Activated gamma-delta T cell (primary cell): ENCODE measurements at places on chromosomes 13 and 19.

DNA sequence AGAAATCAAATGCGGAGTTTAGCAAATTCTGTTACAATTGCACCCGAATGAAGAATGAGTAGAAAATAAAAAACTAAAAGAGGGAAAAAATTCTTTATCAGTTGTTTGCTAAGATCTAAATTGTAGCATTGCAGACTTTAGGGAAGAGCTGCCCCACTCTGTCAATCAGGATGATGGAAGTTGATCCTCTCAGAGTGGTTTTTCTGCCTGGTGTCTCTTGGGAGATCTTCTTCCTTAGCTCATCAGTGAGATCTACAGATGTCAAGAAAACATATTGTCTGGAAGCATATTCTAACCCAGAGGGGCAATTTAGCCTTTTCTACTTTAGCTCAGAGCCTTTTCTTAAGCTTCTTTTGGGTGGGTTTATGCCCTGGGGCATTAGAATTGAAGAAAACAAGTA lies 223.2 kb upstream of the PCDH17 start:
- DNase-seq: no peak

GRCh38 chr19:45139286-45140143 lies 21.3 kb downstream of the NKPD1 start:
- no peak for DNase-seq

GRCh38 chr19:6020166-6020882 lies 42.4 kb upstream of the RANBP3 start:
- no peak for DNase-seq

DNA sequence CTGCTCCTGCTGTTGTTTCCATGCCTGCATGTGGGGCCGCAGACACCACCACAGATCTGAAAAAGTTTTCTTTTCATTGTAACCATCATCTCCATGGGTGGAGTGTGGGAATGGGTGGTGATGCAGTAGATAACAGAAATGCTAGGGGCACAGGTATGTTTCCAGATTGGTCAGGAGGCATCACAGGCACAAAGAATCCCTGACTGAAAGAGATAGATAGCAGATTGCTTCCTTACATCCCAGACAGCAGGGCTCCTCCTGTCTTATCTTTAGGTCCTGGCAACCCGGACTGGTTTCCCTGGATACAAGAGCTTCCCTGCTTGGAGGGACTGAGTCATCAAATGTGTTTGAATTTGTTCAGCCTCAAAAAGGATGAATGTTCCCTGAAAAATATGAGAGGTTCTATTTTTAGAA lies 1937.6 kb downstream of the PCDH9 start:
- no peak for DNase-seq
